OCI-M1 (cell line): ENCODE measurements at places on chromosomes 16 and 17.

GRCh38 chr16:56488035-56488434, 31.8 kb downstream of the BBS2 start:
- DNase-seq = no peak

DNA sequence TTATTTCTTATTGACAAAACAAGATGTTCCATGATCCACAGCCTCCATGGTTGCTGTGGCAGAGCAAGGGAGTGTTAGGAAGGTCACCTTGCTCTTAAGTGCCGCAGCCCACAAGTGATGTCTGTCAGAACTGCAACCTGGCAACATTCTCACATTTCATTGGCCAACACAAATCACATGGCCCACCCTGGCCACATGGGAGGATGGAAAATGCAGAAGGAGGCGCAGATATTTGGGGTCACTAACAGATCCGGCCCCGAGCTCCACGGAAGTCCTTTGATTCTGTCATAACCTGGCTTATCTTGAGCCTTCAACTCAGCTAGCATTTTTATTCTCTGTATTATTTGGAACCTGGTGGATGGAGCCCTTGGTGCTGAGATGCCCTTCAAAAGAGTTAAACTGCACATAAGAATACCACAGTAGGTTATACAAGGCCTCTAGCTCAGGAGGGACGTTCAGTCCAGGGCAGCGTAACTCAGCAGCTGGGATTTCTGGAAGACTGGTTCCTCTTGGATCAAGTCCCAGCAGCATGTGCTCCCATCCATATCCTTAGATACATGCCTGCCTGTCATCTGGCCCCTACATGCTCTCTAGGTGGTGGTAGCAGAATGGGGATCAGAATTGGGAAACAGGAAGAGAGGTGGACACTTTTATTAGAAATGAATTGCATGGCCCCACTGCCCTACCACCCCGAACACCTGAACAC, 508.1 kb downstream of the HAPSTR1 start:
- peak; percentile 16 for DNase-seq

DNA sequence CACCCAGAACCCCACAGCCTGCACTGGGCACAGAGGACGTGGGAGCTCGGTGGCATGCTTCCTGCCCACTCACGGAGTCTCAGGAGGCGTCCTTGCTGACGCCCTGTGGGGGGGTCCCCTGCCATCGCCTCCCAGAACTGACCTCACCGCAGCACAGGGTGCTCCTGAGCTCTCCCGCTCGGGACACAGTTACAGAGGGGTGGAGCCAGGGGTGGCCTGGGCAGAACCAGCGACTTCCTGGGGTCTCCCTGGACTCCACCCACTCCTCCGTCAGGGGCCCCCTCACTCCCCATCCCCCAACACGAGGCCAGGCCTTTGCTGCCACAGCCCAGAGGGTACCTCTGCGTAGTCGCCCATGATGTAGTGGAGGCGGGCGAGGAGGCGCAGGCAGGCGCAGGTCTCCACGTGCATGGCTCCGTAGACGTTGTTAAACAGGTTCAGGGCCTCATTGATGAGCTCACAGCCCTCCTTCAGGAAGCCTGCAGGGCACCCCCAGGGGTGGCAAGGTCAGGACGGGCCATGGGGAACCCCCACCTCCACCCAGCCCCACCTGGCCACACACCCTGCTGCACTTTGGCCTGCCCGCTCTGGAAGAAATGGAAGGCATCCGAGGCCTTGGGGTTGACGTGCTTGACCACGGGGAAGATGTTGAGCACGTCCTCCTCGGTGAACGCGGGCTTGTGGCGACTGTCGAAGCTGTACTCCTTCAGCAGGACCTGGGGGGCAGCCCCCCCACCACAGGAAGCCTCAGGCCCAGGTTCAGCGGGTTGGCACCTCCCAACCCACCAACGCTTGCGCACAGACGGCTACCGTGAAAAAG, 17.8 kb downstream of the CLUH start:
- DNase-seq = no peak

GRCh38 chr16:67028167-67028695, 718 bp upstream of the CBFB start:
- no peak for DNase-seq

GRCh38 chr17:54085934-54086333, 263.2 kb downstream of the KIF2B start:
- DNase-seq = no peak

- DNase-seq = no peak
Measured at GRCh38 chr17:71740866-71741265, 380.0 kb upstream of the SOX9 start.
